ENCODE measurements at places on chromosomes 5 and 9.

DNA sequence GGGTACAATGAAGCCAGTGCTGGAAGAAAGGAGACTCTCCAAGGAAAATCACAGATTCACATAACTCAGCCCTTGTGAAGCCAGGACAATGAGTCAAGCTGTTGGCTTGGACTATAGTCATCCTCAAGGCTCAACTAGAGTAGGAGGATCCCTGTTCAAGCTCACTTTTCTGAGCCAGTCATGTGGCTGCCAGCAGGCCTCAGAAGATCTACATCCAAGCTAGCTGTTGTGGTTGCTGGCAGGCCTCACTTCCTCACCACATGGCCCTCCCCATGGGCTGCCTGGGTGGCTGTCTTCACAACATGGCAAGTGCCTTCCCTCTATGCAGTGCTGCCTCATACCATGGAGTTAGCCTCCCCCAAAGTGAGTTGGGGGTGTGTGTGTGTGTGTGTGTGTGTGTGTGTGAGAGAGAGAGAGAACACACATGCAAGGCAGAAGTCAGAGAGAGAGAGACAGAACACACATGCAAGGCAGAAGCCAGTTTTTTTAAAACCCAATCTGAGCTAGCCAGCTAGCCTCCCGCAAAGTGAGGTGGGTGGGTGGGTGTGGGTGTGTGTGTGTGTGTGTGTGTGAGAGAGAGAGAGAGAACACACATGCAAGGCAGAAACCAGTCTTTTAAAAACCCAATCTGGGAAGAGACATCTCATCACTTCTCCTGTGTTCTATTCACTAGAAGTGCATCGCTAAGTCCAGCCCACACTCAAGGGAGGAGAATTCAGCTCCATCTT lies 17.1 kb downstream of the SCAI start:
- peaks cover 16% of the 10 kb centered on the region for H3K4me1 ChIP-seq
- no peak overlapping the region for H3K4me3 ChIP-seq
- peak overlapping the region; percentile 57 for H3K27ac ChIP-seq
- DNase-seq: no peak
- H3K36me3 ChIP-seq: no peaks in the 10 kb centered on the region
- no peaks in the 10 kb centered on the region for H3K27me3 ChIP-seq

GRCh38 chr5:31768784-31769183 lies 129.9 kb downstream of the PDZD2 start:
- H3K4me3 ChIP-seq: no peak overlapping the region
- no peaks in the 10 kb centered on the region for H3K4me1 ChIP-seq
- no peaks in the 10 kb centered on the region for H3K36me3 ChIP-seq
- H3K27ac ChIP-seq: no peak overlapping the region
- H3K27me3 ChIP-seq: no peaks in the 10 kb centered on the region

DNA sequence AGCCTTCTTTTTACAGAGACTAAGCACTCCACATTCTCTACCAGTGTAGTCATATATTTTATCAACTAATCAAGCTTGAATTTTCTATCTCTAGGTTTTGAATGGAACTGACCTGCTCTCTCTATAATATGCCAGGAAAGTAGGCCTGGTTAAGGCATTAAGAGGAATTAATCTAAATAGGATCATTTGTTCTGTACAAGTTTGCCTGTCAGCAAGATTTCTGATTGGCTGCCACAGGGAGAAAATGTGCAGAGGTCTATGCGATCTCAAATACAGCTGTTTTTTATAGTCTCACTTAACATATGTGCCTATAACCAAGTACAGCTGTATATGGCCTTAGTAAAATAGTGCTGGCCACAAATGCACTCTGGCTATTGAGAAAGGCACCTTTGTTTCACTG lies 418.8 kb downstream of the KDM4C start:
- no peaks in the 10 kb centered on the region for H3K27me3 ChIP-seq
- no peaks in the 10 kb centered on the region for H3K4me1 ChIP-seq
- no peak for DNase-seq
- H3K36me3 ChIP-seq: peaks cover 6% of the 10 kb centered on the region
- H3K4me3 ChIP-seq: no peak overlapping the region

DNA sequence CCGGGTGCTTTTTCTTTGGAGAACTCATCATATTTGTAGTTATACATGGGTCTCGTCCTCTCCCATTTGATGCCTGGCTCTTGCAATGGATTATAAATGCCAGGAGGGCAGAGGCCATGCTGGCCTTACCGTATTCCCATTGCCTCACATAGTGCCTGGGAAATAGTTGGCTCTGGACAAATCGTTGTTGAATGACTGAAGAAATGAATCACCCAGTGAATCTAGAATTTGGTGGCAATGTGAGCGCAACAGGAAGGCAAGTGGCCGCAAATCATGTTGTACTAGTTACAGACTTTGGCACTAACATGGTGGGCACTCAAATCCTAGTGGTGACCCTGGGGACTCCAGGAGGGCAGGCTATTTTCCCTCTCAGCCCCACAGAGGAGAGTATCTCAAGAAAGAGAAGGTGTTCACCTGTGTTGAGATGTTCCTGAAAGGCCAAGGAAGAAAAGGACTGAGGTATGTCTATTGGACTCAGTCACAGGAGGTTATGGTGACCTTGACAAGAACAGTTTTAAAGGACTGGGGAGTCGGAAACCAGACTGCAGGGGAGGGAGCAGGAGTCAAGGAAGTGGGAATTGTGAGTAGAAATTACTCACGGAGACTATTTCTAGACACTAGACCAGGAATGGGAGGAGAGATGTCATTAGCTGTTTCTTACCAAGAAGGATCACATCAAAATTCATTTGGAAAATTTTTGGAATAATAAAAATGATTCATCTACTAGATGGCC lies 61.7 kb upstream of the COL15A1 start:
- H3K4me1 ChIP-seq: no peaks in the 10 kb centered on the region
- no peak overlapping the region for H3K27ac ChIP-seq
- H3K4me3 ChIP-seq: no peak overlapping the region
- no peaks in the 10 kb centered on the region for H3K27me3 ChIP-seq
- DNase-seq: no peak
